ENCODE measurements at places on chromosomes 5 and 9.

DNA sequence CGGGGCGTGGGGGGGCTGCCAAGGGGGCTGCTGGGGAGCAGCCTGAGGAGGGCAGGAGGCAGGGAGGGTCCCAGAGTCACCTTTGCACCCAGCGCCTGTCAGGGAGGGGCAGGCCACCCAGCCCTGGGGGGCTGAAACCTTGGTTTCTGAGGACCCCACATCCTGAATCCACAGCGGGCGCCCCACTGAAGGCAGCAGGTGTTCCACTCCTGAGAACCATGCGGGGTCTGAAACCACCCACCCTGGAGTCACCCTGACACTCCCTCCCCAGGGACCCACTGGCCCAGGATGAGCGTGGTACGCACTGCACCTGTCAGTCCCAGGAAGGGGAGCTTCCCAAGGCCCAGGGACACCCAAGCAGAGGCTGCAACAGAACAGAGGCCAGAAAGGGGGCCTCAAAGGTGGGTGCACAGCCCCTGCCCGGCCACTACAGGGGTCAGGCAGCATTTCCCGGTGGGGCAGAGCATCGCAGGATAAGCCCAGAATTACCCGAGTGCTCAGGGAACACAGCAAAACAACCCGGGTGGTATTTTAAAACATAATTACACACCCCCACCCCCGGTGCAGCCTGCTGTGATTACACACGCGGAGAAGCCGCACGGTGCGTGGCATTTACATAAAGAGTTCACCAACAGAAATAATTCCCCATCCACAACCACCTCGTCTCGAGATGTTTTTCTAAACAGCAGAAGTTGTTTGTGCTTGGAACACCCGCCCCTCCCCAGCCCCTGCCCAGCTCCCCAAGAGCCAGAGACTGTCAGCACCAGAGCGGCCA lies 57.3 kb upstream of the UBAC1 start:
- no peak for DNase-seq
- H3K36me3 ChIP-seq: peaks cover 37% of the 10 kb centered on the region
- no peak overlapping the region for H3K27ac ChIP-seq
- H3K4me3 ChIP-seq: no peak overlapping the region
- H3K27me3 ChIP-seq: no peaks in the 10 kb centered on the region
- peaks cover 93% of the 10 kb centered on the region for H3K4me1 ChIP-seq

GRCh38 chr9:4740388-4740637 lies 689 bp downstream of the AK3 start:
- H3K4me3 ChIP-seq: peak overlapping the region; percentile 97
- H3K27me3 ChIP-seq: no peaks in the 10 kb centered on the region
- peaks cover 34% of the 10 kb centered on the region for H3K4me1 ChIP-seq

GRCh38 chr5:59746241-59746765 lies 147.2 kb downstream of the PDE4D start:
- H3K4me1 ChIP-seq: peaks cover 16% of the 10 kb centered on the region
- no peak overlapping the region for H3K4me3 ChIP-seq

DNA sequence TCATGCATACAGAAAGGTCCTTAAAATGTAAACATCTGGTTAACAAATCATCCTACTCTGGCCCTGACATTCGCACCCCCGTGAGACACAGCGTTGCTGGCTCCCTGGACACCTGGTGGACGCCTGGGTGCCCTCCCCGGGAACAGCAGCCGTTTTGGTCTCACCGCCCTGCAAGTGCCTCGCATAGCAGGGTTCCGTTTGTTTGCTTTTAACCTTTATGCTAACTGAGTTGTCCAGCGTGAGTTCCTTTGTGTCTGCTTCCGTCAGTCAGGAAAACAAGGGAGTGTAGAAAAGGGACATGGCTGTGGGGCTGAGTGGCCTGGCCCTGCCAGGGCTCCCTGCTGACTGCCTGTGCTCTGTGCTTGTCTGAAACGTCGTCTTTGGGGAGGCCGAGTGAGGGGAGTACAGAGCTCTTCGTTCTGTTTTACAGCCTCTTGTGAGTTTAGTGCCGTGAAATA lies 91.8 kb upstream of the CACNA1B start:
- no peaks in the 10 kb centered on the region for H3K4me1 ChIP-seq
- H3K4me3 ChIP-seq: no peak overlapping the region
- H3K36me3 ChIP-seq: peaks cover 80% of the 10 kb centered on the region
- H3K27ac ChIP-seq: no peak overlapping the region
- H3K27me3 ChIP-seq: no peaks in the 10 kb centered on the region

GRCh38 chr5:98941131-98941883 lies 12.5 kb upstream of the CHD1 start:
- peak overlapping the region; percentile 29 for H3K27ac ChIP-seq
- DNase-seq: no peak
- no peak overlapping the region for H3K4me3 ChIP-seq
- no peaks in the 10 kb centered on the region for H3K27me3 ChIP-seq
- peaks cover 51% of the 10 kb centered on the region for H3K4me1 ChIP-seq

DNA sequence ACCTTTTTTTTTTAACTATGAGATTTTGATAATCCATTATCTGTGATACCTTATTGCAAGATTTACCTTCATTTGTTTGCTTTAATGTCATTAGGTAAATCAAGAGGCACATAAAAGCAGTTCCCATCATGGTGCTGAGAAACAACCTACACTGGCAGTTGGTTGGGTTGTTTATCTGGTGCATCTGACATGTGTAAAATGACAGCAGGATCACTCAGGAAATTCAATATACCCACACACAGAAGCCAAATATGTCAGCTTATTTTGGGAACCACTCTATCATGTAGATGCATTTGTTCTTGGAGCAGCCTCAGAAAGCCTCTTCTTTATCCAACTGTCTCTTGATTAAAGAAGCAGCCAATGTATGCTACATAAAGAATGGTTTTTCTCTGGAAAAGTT lies 7.8 kb upstream of the CCDC192 start:
- H3K4me3 ChIP-seq: no peak overlapping the region
- no peaks in the 10 kb centered on the region for H3K27me3 ChIP-seq
- no peak for DNase-seq
- H3K36me3 ChIP-seq: no peaks in the 10 kb centered on the region

- peak overlapping the region; percentile 52 for H3K27ac ChIP-seq
- peaks cover 22% of the 10 kb centered on the region for H3K4me1 ChIP-seq
- DNase-seq: no peak
- no peaks in the 10 kb centered on the region for H3K27me3 ChIP-seq
These were observed 345 bp upstream of the PRRC1 start for GRCh38 chr5:127517110-127517479.

DNA sequence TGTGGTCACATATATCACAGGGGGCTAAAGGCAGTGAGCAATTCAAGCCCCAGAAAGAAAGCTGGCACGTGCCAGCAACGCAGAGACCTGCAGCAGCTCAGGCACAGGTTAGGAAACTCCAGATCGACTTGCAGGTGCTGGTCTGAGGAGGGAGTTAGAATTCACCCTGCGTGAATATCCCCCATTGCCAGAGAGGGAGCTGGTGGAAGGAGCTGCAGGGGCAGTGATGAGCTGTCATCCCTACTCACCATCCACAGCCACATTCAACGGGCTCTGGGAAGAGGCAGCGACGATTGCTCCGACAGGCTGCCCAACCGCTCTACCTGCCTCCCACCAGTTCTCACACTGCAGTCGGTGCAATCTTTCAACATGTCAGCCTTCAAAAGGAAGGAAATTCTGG lies 40.8 kb upstream of the CLK4 start:
- no peaks in the 10 kb centered on the region for H3K27me3 ChIP-seq
- DNase-seq: no peak
- H3K27ac ChIP-seq: no peak overlapping the region
- no peaks in the 10 kb centered on the region for H3K36me3 ChIP-seq
- no peak overlapping the region for H3K4me3 ChIP-seq
- H3K4me1 ChIP-seq: peaks cover 6% of the 10 kb centered on the region

- DNase-seq: no peak
- no peak overlapping the region for H3K4me3 ChIP-seq
- no peaks in the 10 kb centered on the region for H3K36me3 ChIP-seq
- H3K27ac ChIP-seq: no peak overlapping the region
- H3K27me3 ChIP-seq: no peaks in the 10 kb centered on the region
- H3K4me1 ChIP-seq: no peaks in the 10 kb centered on the region
These were observed 190.8 kb upstream of the RASA1 start for GRCh38 chr5:87076931-87077330.

DNA sequence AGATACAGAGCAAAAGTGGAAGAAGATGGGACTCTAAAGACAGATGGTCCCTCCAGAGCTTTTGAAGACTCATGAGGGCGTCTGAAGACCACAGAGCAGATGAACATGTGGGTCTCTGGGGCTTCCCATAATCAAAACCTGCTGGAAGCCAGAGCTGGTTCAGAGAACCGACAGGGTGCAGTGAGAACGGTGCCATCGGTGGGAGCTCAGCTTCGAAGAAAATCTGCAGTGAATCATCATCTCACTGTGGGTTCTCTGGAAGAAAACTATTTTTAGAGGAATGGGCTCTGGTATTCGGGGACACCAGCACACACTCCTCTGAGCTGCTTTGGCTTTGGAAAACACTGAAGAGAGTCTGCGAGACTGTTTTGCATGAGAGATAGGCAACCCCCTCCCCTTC lies 222.4 kb upstream of the PANK3 start:
- H3K4me3 ChIP-seq: no peak overlapping the region
- peaks cover 16% of the 10 kb centered on the region for H3K36me3 ChIP-seq
- H3K27ac ChIP-seq: no peak overlapping the region
- DNase-seq: no peak

GRCh38 chr9:38720083-38720745 lies at the start of gene FAM240B:
TSS of gene FAM240B (minus strand) at chr9:38720133. CDS start at chr9:38703999, 16,134 bp downstream.
- no peaks in the 10 kb centered on the region for H3K4me1 ChIP-seq
- no peak within 1 kb of the TSS for H3K4me3 ChIP-seq
- DNase-seq: no peak

DNA sequence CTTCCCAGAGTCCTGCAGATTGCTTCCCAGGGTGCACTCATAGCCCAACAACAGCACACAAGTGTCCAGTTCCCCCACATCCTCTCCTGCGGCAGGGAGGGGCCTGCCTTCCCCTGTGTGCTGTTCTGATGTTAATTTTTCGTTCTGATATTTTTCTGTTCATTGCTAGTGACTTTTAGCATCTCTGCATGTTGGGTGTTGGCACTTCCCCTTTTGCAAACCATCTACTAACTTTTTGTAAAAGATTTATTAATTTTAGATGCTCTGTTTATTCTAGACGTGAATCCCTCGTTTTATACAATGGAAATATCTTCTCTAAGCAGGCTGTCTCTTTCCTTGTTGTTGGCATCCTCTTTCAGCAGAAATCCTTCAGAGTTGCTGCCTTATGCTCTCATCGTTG lies 97.3 kb upstream of the DAP start:
- DNase-seq: no peak
- no peaks in the 10 kb centered on the region for H3K27me3 ChIP-seq
- peaks cover 30% of the 10 kb centered on the region for H3K4me1 ChIP-seq
- H3K4me3 ChIP-seq: no peak overlapping the region
- H3K36me3 ChIP-seq: no peaks in the 10 kb centered on the region
- H3K27ac ChIP-seq: no peak overlapping the region

GRCh38 chr9:27131731-27132130 lies 22.7 kb downstream of the TEK start:
- H3K4me1 ChIP-seq: no peaks in the 10 kb centered on the region
- no peaks in the 10 kb centered on the region for H3K27me3 ChIP-seq
- no peak for DNase-seq
- no peak overlapping the region for H3K4me3 ChIP-seq

DNA sequence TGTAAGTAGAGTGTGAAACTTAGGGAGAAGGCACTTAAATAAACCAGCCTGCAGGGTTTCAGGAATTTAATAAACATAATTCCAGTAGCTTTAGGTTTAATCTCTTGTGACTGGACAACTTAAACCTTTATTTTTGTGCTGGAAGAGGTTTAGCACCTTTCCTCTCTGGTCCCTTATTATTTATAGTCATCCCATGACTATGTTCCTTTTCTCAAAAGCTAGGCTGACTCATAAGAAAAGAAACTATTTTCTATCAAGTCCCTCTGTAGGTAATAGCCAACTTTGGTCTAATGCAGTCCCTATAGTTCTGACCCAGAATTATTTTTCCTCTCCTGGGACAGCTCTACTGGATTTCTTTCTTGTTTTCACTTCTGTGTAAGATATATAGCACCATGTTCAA lies 588.9 kb downstream of the NR2F1-AS1 start:
- H3K4me3 ChIP-seq: no peak overlapping the region
- H3K27me3 ChIP-seq: no peaks in the 10 kb centered on the region
- H3K4me1 ChIP-seq: peaks cover 8% of the 10 kb centered on the region
- no peak overlapping the region for H3K27ac ChIP-seq
- H3K36me3 ChIP-seq: no peaks in the 10 kb centered on the region

GRCh38 chr9:98551511-98552286 lies 157.0 kb downstream of the GABBR2 start:
- no peaks in the 10 kb centered on the region for H3K4me1 ChIP-seq
- H3K36me3 ChIP-seq: no peaks in the 10 kb centered on the region
- no peak overlapping the region for H3K4me3 ChIP-seq
- no peaks in the 10 kb centered on the region for H3K27me3 ChIP-seq
- DNase-seq: no peak
- no peak overlapping the region for H3K27ac ChIP-seq

- no peaks in the 10 kb centered on the region for H3K36me3 ChIP-seq
- H3K4me1 ChIP-seq: peaks cover 99% of the 10 kb centered on the region
- peak overlapping the region; percentile 80 for H3K27ac ChIP-seq
- no peak overlapping the region for H3K4me3 ChIP-seq
- DNase-seq: no peak
These were observed 142.1 kb downstream of the LHFPL2 start for GRCh38 chr5:78506261-78507024.

GRCh38 chr9:38641985-38642864 lies 21.8 kb upstream of the ANKRD18A start:
- DNase-seq: peak; percentile 53
- H3K27me3 ChIP-seq: no peaks in the 10 kb centered on the region
- H3K4me1 ChIP-seq: no peaks in the 10 kb centered on the region
- no peak overlapping the region for H3K27ac ChIP-seq

- no peak overlapping the region for H3K27ac ChIP-seq
- no peak overlapping the region for H3K4me3 ChIP-seq
- no peaks in the 10 kb centered on the region for H3K4me1 ChIP-seq
- no peaks in the 10 kb centered on the region for H3K27me3 ChIP-seq
- H3K36me3 ChIP-seq: no peaks in the 10 kb centered on the region
These were observed 33.9 kb upstream of the OTULINL start for GRCh38 chr5:14547666-14548065.

DNA sequence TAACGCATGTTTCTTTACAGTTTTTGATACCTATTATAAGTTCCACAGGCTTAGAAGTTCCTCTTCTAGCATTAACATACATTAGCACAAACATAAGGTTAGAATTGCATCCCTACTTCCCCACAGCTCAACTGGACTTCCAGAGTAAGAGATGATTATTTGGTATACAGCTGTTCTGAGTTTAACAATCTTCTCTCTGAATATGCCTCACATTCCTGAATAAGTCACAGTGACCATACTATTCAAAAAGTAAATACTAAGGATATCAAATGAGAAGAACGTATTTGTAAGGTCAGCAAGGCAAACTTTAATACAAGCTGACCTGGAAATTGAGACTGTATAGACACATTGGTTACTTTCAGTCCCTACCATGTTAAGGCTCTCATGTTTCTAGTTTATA lies 21.3 kb downstream of the NR6A1 start:
- H3K4me1 ChIP-seq: no peaks in the 10 kb centered on the region
- H3K27ac ChIP-seq: no peak overlapping the region
- H3K4me3 ChIP-seq: no peak overlapping the region

DNA sequence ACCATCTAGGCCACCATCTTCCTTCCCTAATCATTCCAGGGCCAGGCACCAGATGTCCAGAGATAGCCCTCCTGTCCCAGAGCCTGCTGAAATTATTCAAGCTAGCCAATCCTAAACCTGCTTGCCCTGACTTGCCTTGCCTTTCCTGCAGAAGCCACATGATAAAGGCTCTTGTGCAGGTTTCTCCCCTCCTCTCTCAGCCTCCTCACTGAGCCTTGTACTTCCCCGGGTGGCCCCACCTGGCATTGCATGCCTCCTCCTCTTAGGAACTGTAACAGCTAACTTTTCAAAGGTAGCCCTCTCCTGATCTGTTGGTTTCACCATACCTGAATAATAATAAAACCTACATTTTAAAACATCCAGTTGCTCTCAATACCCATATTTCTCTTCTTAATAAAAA lies 42.6 kb downstream of the DIRAS2 start:
- H3K27me3 ChIP-seq: peaks cover 19% of the 10 kb centered on the region
- H3K4me1 ChIP-seq: no peaks in the 10 kb centered on the region
- no peak for DNase-seq
- no peak overlapping the region for H3K4me3 ChIP-seq
- no peaks in the 10 kb centered on the region for H3K36me3 ChIP-seq
